ENCODE measurements at places on chromosomes 3 and 15. TPM values are rescaled to one million over a fixed set of nuclear protein-coding genes. Genes with fewer than 3 reads are reported as not detected.
A peak's percentile ranks its signal among the peaks of the same experiment; 100 is the strongest.

CHRM5 gene
- not detected for total RNA-seq

NPAP1 gene
- 0.21 TPM for total RNA-seq

VIPR1 gene
- 2.0 TPM for total RNA-seq

SKOR1 gene
- 0.24 TPM for total RNA-seq

GOLGA8R gene
- total RNA-seq: 2.2 TPM

RTP4 gene
- total RNA-seq: 4.0 TPM

GRCh38 chr3:128145279-128145678 is 8.0 kb upstream of the EEFSEC start:
- no peaks in the 10 kb centered on the region for H3K36me3 ChIP-seq
- no peak for DNase-seq
- no peak overlapping the region for H3K4me3 ChIP-seq
- no peak overlapping the region for H3K27ac ChIP-seq
- H3K4me1 ChIP-seq: no peaks in the 10 kb centered on the region

DNA sequence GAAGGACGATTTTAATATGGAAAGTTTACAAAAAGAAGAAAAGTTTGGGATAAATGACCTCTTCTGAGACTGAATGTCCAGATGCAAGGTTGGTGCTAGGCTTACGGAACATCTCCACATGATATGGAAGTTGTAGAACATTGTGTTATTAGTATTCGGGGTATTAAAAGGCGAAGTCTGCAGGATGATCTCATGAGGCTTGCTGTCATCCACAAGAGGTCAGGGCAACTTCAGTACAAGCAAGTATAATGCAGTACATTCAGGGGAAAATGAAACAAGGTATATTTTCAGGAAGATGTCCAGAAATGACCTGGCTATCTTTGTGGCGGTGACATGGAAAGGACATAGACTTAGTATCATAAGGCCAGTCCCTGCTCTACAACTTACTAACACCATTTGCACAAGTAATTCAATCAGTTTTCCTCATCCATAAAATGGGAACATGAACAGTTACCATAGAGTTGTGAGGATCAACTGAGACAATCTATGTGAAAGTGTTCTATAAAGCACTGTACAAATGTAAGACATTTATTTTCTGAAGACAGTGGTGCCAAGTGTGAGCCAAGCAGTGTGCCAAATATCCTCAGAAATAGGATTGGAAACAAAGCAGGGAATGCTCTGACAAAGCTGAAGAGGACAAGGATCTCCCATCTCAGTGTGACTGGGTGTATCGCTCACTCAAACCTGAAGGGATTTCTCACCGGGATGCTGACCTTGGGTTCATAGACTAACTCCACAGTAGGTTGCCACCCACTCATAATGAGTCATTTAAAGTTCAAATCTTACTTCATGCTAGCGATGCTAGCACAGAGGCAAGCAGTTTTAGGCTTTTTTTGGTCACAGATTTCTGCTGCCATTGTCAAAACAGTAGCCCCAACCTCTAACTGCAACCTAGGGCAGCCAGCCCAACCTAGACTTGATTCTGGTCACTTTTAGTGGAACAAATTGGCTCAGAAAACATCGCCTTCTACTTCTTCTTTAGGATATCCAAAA is 118.3 kb downstream of the TIGIT start:
- H3K27ac ChIP-seq: no peak overlapping the region
- peaks cover 10% of the 10 kb centered on the region for H3K4me1 ChIP-seq
- peak; percentile 13 for DNase-seq
- no peaks in the 10 kb centered on the region for H3K27me3 ChIP-seq
- H3K4me3 ChIP-seq: no peak overlapping the region

- no peak overlapping the region for H3K27ac ChIP-seq
- no peak overlapping the region for H3K4me3 ChIP-seq
- DNase-seq: no peak
- H3K4me1 ChIP-seq: no peaks in the 10 kb centered on the region
- H3K36me3 ChIP-seq: no peaks in the 10 kb centered on the region
- no peaks in the 10 kb centered on the region for H3K27me3 ChIP-seq
Measured at GRCh38 chr15:99967841-99968371, 234.7 kb upstream of the LYSMD4 start.

DNA sequence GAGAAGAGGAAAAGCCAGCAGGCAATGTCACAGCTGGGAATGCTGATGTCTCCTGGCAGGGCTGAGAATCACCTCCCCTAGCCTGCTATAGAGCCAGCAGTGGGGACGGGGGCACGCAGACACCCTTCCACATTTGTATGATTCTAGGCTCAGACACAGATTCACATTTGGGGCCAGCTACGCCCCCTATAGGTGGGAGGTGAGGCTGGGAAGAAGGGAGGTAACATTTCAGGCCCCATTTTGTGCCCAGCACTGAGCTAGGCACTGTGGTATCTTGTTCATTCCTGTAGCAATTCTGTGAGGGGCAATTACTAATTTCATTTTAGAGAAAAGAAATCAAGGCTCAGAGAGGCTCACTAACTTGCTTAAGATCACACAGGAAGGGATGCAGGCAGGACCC is 15.9 kb upstream of the ACAD9 start:
- no peaks in the 10 kb centered on the region for H3K4me1 ChIP-seq
- no peak for DNase-seq
- H3K27me3 ChIP-seq: no peaks in the 10 kb centered on the region
- H3K27ac ChIP-seq: no peak overlapping the region
- no peaks in the 10 kb centered on the region for H3K36me3 ChIP-seq
- no peak overlapping the region for H3K4me3 ChIP-seq

DNA sequence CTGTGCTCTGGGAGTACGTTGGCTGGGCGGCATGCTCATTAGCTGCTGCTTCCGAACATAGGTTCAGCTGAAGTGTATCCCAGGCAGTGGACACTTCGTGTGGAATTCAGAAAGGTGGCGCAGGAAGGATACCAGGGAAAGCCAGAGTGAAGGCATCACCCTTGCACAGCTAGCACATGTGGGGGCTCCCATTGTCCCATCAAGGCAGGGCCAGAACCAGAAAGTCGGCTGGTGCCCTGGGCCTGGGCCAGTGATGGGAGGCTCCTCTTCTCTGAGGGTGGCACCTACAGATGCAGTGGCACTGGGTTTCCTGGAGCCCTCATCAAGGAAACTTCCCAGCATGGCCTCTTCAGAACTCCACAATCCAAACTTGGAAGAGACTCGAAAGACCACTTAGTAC is 56.6 kb downstream of the PGPEP1L start:
- H3K4me1 ChIP-seq: peaks cover 36% of the 10 kb centered on the region
- H3K4me3 ChIP-seq: no peak overlapping the region
- peak overlapping the region; percentile 75 for H3K27ac ChIP-seq
- peaks cover 9% of the 10 kb centered on the region for H3K36me3 ChIP-seq

DNA sequence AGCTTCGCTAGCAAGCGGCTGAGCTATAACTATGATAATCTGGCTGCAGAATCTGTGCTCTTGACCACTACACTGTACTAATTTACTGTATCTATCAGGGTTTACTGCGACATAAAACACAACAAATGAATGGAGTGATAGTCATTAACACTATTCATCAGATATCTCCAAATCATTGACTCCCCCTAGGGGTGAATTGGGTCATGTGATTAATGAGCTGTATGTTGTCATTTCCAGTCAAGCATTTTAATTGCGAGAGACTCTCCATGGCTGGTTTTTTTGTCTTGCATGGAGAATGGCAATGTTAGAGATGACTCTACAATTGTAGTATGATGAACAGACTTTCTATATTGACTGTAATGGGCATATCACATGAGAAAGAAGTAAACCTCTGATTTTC is 10.5 kb upstream of the TM4SF18 start:
- H3K27me3 ChIP-seq: no peaks in the 10 kb centered on the region
- DNase-seq: no peak
- no peaks in the 10 kb centered on the region for H3K36me3 ChIP-seq
- H3K4me1 ChIP-seq: peaks cover 24% of the 10 kb centered on the region
- H3K27ac ChIP-seq: no peak overlapping the region
- H3K4me3 ChIP-seq: no peak overlapping the region
